Left kidney (tissue), 8 donors: ENCODE measurements at places on chromosomes 7 and 10.

DNA sequence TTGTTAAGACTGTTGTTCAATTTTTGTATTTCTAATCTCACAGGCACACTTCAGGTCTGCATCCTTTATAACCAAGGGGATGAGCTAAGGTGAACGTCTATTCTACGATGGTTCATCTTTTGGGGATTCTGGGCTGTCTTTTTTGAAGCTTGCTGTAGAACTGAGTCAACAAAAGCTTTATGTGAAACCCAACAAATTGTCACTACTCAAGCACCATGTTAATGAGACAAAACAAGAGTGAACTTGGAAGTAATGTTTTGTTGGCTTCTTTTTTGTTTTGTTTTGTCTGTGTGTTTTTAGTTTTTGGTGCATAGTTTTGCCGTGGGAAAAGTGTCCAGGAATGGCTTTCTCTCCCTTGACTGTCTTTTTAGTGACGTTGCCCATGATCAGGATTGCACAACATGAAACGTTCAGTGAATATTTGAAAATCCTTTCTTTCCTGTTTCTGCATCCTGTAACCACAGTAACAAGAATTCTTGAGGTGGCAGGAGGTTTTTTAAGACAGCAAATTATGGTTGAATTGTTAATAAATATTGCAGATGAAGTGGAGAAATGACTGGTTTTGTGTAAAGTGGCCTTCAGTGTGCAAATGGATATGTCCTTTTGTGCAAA, 65.6 kb downstream of the WIPF3 start:
- no peak for DNase-seq

DNA sequence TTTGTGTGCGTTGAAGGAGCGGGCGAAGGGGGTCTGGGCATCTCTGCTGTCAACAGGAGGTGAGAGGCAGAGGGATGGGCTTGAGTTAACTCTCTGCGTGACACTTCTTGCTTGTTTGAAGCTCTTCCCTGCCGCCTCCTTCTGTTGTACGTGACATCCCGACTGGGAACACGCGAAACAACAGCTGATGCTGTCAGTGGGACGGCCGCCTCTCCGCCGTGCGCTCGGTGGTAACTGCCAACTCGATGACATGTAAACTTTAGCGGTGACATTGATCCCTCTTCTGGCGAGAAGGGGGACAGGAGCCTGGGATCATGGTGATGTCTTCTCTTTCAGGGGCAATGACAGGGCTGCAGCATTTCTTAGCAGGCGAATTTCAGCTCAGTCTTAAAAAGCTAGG, 394.5 kb downstream of the TYW1 start:
- no peak for DNase-seq

DNA sequence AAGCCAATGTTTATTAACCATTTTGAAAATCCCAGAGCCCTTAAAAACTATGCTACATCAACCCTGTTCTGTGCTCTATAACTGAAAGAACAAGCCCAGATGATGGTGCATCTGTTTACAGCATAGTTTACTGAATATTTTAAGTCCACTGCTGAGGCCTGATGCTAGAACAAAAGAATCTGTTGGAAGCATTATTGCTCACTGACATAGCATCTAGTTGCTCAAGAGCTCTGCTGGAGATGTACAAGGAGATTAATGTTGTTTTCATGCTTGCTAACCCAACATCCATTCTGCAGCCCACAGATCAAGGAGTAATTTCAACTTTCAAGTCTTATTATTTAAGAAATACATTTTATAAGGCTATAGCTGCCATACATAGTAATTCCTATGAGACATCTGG, 181.3 kb upstream of the FEZF1 start:
- DNase-seq, result no peak

DNA sequence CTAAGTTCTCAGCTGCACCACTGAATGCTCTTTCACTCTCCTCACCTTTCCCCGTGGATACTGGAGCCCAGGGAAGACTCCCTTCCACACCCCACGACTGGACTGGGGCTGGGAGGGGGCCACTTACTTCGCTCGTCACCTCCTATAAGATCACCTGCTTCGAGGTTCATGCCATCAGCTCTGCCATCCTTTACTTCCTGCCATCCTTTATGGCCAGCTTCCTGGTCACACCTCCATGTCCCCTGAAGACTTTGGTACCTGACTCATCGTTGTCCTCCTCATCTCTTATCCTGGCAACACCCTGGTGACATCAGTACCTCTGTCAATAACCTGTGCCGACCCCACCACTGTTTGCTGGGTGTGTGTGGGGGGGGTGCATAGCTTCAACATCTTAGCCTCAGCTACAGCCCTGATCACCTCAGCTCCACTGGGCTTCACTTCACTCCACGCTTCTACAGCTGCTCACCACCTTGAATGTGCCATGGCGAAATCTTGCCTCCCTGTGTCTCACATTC, 8.7 kb upstream of the VDAC2 start:
- DNase-seq, result no peak

DNA sequence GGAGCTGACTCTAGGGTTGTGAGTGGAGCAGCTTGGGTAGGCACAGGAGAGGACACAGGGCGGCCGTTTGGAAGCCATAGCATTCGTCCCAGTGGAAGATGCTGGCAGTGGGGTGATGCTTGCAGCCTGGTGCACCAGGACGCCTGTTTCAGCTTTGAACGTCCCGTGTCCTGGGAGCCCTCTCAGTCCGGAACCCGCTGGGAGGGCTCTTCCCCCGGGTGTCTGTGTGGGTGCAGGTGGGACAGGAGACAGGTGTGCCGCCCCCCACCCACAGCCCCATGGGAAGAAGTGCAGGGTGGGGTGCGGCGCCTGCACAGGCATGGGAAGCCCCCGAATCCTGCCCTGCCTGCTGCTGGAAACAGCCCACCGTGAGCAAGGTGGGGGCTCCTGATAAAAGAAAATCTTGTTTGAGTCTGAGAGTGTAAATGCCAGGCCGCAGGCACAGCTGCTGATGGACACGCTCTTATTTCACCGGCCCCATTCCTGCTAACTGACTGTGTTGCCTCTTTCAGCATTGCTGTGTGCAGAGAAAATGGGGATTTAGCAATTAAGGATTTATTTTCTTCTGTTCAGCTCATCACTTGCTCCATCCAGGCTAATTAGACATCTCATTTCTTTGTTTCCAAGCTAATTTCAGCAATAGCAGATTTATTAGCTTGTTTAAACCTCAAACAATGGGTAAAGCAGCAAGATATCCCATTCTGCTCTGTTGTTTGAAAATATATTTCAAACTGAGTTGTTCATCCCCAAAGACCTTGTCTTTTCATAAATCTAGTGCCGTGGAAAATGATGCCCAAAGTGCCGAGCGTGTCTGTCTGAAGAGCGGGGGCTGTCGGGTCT, 54.9 kb upstream of the DPYSL4 start:
- no peak for DNase-seq

DNA sequence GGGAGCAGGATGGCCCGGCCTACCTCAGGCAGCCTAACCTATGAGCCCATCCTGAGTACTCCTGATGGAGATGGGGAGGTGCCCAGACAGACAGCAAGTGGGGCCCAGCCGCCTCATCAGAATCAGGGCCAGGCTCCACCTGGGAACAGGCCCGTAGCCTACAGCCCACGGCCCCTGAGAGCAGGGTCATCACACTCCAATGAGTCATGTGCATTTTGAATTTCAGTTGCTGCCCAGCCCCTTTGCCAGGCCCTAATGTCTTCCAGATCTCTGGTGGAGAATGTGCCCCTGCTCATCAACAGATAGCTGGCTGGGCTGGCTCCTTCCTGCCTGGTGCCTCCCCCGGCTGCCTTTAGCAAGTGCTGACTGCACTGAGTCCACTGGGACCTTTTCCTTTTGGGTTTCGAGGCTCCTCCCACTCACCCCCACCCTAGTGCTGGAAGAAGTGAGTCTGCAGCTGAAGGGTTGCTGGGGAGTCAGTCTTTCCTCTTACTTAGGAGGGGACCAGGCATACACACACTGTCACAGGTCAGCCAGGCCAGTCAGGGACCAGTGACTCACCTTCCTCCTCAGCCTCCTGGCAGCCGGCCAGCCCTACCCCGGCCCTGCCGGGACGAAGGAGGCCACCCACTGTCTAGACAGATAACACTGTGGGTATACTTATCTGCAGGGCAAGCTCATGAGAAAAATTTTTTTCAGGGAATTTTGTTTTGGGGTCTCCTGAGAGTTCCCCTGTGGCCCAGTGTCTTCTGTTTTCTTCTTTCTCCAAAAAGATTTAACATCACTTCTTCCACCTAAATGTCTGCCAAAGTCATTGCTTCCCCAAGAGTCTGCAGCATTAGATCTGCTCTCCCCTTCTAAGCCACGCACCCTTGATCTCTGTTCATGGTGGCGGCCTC, 9.1 kb upstream of the ASIC3 start:
- DNase-seq, result no peak

- DNase-seq, result no peak
Measured at GRCh38 chr7:24908727-24909126, 71.3 kb downstream of the OSBPL3 start.

DNA sequence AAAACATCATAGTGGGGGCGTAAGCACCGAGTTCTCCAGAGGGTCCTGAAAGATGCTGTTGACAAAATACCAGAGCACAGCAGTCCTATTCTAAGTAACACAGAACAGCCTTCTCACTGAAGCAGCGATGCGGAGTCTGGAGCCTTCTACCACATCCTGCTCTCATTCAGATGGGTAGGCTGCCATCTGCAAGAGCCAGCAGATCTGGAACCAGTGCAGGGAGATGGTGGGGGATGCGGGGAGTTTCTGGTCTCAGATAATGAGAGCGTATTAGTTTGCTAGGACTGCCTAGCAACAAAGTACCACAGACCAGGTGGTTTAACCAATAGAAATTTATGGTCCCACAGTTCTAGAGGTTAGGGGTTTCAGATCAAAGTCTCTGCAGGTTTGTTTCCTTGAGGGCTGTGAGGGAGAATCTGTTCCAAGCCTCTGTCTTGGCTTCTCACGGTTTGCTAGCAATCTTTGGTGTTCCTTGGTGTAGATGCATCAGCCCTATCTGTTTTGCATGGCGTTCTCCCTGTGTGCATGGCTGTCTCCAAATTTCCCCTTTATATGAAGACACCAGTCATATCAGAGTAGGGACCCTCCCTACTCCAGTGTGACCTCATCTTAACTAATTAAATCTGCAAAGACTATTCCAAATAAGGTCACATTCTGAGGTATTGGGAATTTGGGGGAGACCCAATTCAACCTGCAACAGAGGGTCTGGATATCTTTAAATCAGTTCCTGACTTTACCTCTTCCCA, 52.0 kb upstream of the STEAP1B start:
- no peak for DNase-seq

- DNase-seq, result no peak
Measured at GRCh38 chr7:5559576-5560240, 136.1 kb upstream of the TNRC18 start.

DNA sequence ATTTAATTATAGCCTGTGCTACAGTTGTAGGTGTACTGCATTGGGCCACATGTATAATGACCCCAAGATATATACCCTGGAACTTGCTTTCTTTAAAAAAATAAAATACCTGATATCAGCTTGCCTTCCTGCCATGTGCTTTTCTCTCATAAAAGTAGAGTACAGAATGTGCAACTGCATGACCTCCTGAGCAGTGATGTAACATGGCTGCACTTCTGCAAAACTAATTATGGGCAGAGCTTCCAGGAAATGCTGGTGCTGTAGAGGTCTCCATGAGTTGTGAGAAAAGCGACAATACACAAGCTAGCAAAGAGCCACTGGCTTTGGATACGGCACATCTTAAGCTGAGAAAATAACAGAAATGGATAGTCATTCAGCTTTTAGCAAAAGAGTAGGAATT, 6.5 kb upstream of the ERLIN1 start:
- no peak for DNase-seq

- no peak for DNase-seq
Measured at GRCh38 chr10:58888957-58889356, 287.5 kb upstream of the PHYHIPL start.

GRCh38 chr7:112116358-112116757, 89.8 kb downstream of the DOCK4 start:
- DNase-seq, result no peak

DNA sequence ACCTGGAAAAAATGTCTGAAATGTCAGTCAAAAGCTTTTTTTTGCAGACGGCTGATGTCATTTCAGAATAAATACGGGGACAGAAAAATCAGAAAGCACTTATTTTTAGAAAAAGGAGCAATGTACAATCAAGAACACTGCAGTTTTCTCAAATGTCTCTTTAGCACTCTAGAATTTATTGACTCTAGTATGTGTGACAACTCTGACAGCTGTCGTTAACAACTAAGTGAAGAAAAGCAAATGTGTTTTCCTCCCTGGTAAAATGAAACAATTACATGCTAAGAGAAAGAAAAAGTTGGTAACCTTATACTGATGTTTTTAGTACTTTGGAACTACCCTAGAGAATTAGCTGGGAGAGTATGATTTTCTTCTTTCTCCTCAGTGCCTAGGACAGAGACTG, 497.4 kb downstream of the GRM8 start:
- DNase-seq, result no peak

GRCh38 chr7:9983048-9983447, 990.6 kb upstream of the PHF14 start:
- DNase-seq, result no peak

DNA sequence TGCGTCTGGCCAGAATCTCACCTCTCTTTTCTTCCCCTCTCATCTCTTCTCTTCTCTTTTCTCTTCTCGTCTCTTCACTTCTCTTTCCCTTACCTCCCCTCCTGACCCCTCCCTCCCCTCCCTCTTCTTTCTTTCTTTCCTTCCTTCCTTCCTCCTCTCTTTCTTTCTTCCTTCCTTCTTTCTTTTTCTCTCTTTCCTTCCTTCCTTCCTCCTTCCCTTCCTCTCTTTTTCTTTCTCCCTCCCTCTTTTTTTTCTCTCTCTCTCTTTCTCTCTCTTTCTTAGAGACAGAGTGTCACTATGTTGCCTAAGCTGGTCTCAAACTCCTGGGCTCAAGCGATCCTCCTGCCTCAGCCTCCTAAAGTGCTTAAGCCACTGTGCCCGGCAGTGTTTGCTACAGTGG, 4.6 kb upstream of the GTF2IRD1 start:
- no peak for DNase-seq

- DNase-seq, result no peak
Measured at GRCh38 chr7:42939457-42940240, 7.5 kb downstream of the MRPL32 start.

- DNase-seq, result peak; percentile 19
Measured at GRCh38 chr10:112689327-112690072, 242.5 kb downstream of the VTI1A start.

GRCh38 chr10:33799944-33800323, 465.5 kb upstream of the NRP1 start:
- no peak for DNase-seq

GRCh38 chr7:140212100-140212881, 35.5 kb upstream of the KDM7A start:
- no peak for DNase-seq

DNA sequence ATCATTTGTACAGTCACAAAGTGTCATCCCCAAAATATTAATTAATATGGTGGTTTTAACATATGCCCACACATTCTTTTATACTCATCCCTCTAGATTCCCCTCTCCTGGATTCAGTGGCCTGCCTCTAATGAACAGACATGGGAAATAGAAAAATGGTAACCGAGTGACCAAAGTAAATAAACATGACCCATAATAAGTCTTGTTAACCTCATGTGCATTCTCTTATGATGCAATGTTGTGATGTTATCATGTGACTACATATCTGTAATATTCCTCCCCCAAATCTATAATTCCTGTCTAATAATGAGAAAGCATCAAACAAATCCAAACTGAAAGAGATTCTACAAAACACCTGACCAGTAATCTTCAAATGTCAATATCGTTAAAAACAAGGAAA, 164.5 kb upstream of the PRSS1 start:
- DNase-seq, result no peak
